ENCODE measurements at places on chromosomes 2 and 18.

DNA sequence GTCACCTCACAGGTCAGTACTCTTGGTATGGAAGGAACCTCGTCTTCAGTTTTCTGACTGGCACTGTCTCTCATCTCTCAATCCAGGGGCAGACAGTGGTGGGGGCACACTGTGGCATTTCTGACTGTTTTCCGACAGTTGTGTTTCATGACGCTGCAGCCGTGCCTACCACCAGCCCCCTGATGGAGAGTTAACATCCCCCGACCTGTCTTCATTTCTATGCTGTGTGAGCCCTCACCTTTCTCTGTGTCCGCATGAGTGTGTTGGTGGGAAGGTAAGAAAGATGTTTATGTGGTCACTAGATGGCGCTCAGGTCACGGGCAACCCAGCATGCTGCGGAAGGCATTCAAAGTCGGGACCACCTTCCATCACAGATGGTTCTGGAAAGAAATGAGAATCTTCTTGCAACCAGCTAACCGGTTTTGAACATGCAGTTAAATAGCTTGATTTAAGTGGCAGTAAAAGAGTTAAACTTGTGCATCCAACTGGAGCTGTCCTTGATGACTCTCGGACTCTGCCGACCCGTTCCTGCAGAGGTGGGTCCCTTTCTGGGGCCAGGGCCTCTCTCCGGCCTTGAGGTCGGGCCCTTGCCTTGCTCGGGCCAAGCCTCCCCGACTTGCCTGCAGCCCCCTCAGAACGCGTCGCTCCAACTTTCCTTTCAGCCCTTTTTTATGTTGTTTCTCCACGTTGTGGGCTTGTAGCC lies 92.4 kb downstream of the DYSF start:
- DNase-seq, result peak; percentile 48

DNA sequence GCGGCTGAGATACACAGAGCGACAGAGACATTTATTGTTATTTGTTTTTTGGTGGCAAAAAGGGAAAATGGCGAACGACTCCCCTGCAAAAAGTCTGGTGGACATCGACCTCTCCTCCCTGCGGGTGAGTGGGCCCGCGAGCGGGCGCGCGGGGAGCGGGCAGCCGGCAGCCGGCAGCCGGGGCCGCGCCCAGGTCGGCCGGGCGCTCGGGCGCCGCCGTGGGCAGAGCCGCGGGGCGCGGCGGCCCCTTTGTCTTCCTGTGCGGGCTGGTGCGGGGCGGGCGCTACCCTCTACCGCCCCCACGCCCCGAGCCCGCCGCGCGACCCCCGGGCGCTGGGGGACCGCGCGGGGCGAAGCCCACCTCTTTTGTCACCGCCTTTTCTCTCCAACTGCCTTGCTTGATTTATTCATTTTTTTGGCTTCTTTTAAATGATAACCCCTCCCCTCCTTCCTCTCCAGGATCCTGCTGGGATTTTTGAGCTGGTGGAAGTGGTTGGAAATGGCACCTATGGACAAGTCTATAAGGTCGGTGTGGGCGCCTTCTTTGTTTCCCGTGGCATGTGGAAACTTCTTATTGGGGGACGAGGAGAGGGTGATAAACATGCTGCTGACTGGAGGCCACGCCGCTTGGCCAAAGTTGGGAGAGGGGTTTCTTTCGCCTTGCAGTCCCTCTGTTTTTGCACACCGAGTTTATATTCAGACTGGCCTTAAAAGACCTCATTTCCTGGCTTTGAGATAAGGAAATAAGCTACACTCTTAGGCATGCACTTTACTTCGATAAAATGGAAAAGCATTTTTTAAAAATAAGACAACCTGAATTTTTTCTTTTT lies 722 bp downstream of the MAP4K4 start:
- DNase-seq, result no peak

DNA sequence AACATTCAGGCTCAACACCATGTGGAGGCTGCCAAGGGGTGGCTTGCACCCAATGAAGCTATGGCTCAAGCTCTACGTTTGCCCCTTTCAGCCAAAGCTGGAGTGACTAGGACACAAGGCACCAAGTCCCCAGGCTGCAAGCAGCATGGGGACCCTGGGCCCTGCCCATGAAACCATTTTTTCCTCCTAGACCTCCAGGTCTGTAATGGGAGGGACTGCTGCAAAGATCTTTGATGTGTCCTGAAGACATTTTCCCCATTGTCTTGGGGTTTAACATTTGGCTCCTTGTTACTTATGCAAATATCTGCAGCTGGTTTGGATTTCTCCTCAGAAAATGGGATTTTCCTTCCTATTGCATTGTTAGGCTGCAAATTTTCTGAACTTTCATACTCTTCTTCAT lies 51.0 kb downstream of the PDE1A start:
- DNase-seq, result no peak

DNA sequence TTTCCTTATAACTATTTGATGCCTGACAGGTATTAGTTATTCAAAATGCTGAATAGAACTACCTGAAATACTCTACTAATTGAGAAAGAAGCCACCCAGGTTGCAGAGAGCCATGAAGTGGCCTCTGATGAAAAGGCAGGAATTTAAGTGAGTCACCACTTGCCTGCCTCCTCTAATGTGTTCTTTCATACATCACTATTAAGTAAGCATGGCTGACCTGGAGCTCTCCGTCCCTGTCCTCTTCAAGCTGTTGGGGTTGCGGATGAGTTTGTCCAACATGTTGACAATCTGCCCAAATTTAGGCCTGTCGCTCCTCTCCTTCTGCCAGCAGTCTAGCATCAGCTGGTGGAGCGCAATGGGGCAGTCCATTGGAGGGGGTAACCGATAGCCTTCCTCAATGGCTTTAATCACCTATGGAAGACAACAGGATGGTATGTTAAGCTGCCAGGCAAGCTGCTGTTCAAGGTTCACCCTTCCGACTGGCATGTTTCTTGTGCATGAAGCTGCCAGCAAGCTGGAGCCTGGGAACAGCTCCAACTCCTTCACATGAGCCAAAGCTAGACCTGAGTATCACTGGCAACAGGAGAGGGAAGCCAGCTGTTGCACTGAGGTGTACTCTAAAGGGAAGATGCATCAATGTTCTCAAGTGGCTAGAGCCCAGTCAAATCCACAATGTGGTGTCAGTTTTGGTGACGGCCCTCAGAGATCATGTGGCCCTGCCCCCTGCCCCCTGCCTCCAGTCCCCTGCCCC lies 142.2 kb downstream of the EPHA4 start:
- no peak for DNase-seq

GRCh38 chr2:175734686-175735085 lies 267.4 kb downstream of the LNPK start:
- DNase-seq, result no peak

DNA sequence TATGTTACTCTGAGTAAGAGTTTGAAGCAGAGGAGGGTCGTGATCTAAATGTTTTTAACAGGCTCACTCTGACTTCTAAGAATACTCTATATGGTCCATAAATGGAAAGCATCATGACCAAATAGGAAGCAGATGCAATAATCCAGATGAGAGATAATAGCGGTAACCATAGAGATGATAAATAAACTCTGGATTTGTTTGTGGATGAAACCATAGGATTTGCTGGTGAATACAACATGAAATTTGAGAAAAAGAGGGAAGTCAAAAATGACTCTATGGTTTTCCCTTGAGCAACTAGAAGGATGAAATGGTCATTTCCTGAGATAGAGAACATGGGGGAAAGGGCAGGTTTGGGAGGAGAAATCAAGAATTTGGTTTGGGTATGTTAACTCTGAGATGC lies 3.9 kb downstream of the HEATR5B start:
- DNase-seq, result no peak

- DNase-seq, result no peak
Observed at GRCh38 chr2:182980115-182980514, 58.1 kb downstream of the NCKAP1 start.

GRCh38 chr2:145007093-145007959 lies 487.4 kb upstream of the ZEB2 start:
- no peak for DNase-seq

- DNase-seq, result no peak
Observed at GRCh38 chr18:39675906-39676305, 2110.3 kb upstream of the CELF4 start.

GRCh38 chr2:39865751-39866150 lies 86.7 kb upstream of the THUMPD2 start:
- DNase-seq, result no peak

DNA sequence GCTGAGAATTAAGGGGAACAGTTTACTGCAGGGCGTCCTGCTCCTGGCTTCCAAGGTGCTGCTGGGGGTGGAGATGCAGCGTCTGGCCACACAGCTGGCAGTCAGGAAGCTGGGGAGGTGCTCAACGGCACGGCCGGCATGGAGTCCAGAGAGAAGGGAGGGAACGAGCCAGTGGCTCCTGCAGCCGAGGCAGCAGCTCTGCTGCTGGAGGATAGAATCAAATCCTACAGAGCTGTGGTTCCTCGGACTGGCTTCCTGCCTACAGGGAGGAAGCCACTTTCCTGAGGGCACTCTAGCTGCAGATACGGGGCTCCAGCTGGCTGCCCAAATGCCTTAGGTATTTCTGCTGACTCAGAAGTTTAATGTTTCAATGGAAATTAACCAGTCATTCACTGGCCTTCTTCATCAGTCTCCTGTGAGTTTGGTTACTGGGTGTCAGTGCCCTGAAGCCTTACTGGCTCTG lies 266.3 kb downstream of the TWIST2 start:
- DNase-seq, result peak; percentile 37

GRCh38 chr2:227772932-227773331 lies 27.2 kb downstream of the SCYGR8 start:
- DNase-seq, result no peak

DNA sequence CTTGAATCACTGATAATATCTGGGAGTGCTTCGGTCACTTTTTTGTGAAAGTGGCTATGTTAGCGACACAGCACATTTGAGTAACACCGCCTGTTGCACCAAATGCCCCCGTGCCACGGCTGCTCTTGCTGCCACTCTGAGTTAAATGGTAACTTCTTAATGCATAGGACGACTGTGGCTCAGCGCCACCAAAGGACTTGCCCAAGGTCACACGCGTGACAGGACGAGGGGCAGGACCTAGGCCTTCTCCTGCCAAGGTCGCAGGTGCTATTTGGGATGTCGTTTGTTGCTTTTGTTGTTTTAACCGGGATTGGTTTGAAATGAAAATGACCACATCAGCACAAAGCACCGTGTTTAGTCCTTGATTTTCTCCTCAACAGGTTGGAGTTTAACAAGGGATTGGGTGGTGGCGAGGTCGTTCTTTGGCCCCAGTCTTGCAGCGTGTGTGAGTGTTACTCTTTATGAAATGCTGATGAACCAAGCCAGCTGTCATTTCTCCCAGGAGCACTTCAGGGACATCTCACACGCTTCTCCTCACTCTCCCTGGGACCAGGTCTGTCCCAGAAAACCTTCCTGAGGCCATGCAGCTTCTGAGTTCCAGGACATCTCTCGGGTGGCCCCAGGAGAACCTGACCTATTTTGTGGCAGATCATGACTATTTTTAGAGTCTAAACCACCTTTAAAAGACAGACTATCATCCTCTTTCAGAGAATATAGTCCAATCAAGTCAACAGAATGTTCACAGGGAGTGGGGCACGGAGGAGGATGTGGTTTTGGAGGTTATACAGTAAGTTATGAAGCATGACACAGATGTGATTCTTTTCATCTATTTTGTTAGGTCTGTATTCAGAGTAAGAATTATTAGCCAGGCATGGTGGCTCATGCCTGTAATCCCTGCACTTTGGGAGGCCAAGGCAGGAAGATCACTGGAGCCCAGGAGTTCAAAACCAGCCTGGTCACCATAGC lies 49.9 kb downstream of the MTCL1 start:
- DNase-seq, result no peak

GRCh38 chr2:219273937-219274336 lies 5.2 kb upstream of the DNAJB2 start:
- DNase-seq, result no peak

- DNase-seq, result no peak
Observed at GRCh38 chr2:60408811-60409530, 144.5 kb downstream of the BCL11A start.

GRCh38 chr2:231297108-231297908 lies 98.2 kb upstream of the B3GNT7 start:
- peak; percentile 74 for DNase-seq

DNA sequence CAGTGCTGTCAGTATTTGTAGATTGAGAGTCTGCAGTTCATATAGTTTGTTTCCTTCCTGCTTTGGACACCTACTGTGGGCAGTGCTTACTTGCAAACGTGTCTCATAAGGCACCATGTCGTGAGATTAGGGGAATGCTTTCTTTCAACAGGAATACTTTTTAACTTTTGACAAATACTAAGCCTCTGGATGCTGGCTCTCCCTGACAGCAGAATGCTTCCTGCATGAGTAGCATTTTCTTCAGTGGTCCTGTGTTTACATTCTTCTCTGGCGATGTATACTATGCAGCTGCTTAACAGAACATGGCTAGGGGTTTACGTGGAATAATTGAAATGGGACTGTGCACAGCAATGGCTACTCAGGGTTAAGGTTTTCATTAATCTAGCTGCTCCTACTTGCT lies 807.5 kb downstream of the MBD2 start:
- no peak for DNase-seq

DNA sequence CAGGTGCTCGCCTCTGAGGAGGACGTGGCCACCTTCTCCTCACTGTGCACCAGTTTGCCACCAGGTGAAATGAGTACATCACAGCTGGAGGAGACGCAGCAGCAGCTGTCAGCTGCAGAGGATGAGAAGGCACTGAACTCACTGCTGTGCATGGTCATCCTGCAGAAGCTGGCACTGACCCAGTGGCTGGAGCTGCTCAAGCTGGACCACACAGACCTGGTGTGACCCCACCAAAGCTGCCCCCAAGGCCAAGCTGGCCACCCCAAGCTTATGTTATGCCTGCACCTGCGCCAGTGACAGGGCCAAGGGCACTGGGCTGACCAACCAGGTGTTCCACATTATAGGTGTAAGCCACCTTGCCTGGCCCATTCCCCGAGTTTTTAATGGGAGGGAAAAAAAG lies 19.3 kb downstream of the CLK1 start:
- DNase-seq, result no peak

DNA sequence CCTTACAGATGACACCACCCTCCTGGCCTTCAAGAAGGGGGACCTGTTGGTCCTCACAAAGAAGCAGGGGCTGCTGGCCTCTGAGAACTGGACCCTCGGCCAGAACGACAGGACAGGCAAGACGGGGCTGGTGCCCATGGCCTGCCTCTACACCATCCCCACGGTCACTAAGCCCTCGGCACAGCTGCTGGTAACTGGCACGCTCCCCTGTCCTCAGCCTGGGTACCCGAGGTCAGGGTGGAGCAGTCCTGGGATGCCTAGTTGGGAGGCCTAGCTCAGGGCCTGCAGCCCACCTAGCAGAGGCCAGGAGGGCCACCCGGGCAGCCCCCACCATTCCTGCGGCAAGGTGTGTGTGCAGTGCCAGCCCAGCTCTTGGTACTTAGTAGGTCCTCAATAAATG lies 16.3 kb upstream of the GPR17 start:
- DNase-seq, result no peak

- no peak for DNase-seq
Observed at GRCh38 chr18:60965856-60966255, 367.4 kb upstream of the CDH20 start.

- no peak for DNase-seq
Observed at GRCh38 chr2:216920143-216920876, 60.4 kb upstream of the TNP1 start.

DNA sequence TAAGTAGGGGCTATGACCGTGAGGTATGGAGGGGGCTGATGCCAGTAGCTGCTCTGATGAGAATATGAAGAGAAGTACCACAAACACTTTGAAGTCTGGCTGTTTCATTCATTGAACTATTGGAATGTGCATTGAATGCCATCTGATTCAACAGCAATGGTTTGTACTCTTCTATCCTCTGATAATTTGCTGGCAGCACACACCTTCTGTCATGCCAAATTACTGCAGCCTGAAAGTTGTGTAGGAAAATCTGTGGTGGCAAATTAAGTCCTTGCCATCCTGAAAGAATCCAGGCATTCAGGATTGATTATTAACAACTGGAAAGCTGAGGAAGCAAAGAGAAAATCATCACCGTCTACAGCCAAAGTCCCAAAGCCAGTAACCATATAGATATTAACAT lies 711.2 kb downstream of the NRXN1 start:
- no peak for DNase-seq

Data from CMK (cell line).